ENCODE measurements at places on chromosomes 3 and 15.

GRCh38 chr15:89365462-89366065 is 30.9 kb upstream of the POLG start:
- DNase-seq, result no peak

GRCh38 chr3:60651799-60652198 is 599.5 kb downstream of the FHIT start:
- DNase-seq, result no peak

DNA sequence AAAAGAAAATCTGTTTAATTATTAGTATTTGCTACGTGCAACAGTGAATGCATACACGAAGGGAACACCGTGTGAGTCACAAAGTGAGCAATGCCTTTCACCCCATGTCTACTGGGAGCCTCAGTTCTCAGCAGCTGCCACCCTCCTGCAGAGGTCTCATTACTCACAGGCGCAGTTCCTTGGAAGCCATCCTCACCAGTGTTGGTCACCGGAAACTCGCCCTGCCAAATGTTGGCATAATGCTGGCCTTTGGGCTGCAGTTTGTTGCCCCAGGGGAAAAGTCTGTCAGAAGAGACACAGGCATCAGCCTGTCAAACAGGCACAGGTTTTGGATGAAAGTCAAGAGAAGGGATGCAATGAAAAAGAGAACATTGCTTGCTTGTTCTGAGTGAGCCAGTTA is 50.1 kb downstream of the SUMF1 start:
- DNase-seq, result no peak

DNA sequence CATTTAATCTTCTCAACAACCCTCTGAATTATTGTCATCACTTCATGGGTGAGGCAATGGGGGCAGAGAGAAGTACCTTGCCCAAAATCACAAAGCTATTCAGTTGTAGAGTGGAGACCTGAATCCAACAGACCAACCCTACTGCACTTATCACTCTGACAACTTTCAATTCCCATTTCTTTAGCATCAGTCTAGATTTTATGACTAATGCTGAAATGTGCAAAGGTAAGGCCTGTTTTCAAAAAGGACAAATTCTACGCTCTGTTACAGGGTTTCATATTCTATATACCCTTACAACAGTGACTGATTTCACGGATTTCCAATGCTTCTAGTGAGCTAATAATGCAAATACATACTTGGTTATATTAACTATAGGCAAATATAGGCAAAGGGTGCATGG is 286.0 kb downstream of the ADAMTS17 start:
- no peak for DNase-seq

- no peak for DNase-seq
These were observed 179.1 kb upstream of the SMAD3 start for GRCh38 chr15:66886241-66886675.

DNA sequence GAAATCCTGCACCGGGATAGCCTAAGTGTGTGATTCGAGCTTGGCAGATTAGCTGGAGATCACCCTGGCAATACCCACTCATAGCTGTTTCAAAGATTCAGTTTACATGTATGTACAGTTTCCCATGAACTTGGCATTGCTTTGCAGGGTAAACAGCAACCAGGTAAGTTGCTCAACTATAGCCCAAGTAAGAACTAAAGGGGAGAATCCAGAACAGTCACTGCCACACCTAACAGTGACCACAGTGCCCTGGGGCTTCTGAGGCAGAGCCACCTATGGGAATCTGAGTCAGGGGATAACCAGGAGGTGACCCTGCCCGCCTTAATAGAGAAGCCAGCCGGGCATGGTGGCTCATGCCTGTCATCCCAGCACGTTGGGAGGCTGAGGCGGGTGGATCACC is 15.9 kb downstream of the CDAN1 start:
- no peak for DNase-seq
